Central memory CD8-positive, alpha-beta T cell (primary cell): ENCODE measurements at places on chromosomes 2 and 18.

DNA sequence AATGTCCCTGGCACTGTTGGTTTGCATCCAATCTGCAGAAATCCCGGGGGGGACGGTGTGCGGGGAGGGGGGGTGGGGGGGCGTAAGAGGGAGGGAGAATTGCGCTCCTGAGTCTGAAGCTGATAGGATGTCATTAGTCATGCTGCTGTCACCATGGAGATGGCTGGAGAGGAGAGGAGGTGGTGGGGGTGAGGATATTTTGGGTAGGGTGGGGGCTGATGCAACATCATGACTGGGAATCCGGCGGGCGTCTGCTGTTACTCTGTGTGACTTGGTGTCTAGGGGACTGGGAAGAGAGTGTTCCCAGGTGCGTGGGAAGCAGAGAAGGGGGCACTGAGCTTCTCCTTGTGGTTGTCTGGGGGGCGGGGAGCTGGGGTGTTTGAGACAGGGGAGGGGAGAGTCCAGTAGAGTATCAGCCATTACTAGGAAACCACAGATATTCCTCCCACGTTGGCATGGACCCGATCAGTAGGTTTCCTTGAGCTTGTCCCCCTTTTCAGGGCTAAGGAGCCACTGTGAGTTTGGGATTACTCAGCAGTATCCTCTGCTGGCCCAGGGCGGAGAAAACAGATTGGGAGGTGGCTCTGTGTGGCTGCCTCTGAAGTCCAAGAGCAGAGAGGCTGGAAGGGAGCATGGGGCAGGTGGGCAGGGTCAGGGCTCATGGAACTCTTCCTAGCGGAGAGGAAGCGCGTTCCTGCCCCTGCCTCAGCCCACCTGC, 18.9 kb downstream of the TET3 start:
- peaks cover 63% of the 10 kb centered on the region for H3K4me1 ChIP-seq
- H3K4me3 ChIP-seq: peak overlapping the region; percentile 79
- H3K27ac ChIP-seq: no peak overlapping the region
- peaks cover 4% of the 10 kb centered on the region for H3K36me3 ChIP-seq

DNA sequence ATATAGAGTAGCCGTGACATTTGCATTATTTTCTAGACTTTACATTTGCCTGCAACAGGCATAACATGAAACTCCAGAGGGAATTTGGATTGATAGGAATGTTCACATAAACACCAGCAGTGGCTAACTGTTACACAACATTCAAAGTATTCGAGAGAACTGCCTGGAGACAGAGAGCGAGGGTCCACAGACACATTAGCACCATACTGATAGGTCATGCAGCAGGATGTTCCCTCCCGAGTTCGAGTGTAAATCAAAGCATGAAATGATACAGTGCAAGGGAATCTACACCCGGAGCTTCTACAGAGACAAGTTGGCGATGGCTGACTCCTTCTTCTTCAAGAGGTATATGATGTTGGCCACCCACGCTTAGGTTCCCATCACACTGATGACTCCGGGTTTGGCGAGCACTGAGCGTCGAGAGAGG, 89.5 kb downstream of the COL6A3 start:
- H3K36me3 ChIP-seq: no peaks in the 10 kb centered on the region
- H3K27ac ChIP-seq: no peak overlapping the region
- no peak for DNase-seq
- peaks cover 22% of the 10 kb centered on the region for H3K27me3 ChIP-seq
- no peak overlapping the region for H3K4me3 ChIP-seq
- H3K4me1 ChIP-seq: no peaks in the 10 kb centered on the region

DNA sequence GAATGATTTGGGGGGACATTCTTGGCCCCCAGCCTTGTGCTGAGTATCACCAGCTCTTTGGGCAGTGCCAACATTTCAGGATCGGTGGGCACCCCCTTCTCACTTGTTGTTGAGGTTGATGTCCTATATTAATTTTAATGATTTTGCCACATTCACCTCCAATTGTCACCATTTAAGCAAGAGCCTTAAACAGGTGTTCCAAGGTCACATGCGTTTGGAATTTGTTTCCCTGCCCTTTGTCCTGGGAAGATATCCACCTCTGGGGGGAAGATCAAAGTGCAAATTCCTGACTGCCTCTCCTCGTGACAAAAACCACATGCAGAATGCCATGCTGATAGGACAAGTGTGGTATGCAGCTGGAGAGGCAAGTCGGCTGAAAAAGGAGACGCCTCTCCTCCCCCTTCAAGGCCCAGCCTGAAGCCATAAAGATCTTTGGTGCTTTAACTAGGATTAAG, 72.5 kb upstream of the ID2 start:
- H3K4me1 ChIP-seq: peaks cover 20% of the 10 kb centered on the region
- no peaks in the 10 kb centered on the region for H3K36me3 ChIP-seq
- no peak for DNase-seq
- H3K27me3 ChIP-seq: no peaks in the 10 kb centered on the region

- H3K27ac ChIP-seq: no peak overlapping the region
- no peak for DNase-seq
- no peaks in the 10 kb centered on the region for H3K4me1 ChIP-seq
Observed at GRCh38 chr2:4269885-4270284, 566.5 kb downstream of the DCDC2C start.
